ENCODE measurements at places on chromosomes 5 and 9. TPM values are rescaled to one million over a fixed set of nuclear protein-coding genes. Genes with fewer than 3 reads are reported as not detected.

DNA sequence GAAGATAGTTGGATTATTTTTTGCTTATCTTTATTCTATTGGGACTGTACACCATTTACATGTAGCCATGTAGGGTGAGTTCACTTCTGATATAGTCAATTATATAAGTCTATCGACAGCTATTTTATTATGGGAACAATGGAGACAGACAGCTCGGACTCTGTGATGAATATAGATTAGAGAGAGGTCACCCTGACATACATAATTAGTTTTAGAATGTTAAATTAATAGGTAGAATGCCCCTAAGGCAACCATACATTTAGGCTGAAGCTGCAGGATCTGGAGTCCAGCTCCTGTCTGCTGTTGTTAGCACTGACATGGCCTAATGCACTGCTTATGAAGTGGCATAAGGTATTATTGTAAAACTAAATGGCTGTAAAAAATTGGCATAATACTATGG, 700.8 kb downstream of the MAT2B start:
- DNase-seq = no peak

DNA sequence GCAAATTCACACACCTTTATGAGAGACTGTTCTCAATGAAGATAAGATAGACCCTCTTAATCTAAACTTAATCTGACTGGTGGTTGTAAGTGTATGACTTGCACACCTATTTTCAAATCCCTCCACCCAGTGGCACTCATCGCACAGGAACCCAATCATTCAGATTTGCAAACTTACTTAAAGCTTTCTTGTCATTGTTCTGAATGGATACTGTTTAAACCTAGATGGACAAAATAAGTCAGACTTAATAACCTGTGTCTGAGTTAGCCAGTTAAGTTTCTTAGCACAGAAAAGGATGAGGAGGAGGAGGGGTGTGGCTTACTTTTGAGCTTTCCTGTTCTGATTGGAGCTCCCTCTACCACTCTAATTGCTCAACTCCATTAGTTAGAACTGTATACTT, 252.4 kb upstream of the CCNH start:
- no peak for DNase-seq

- DNase-seq = no peak
These were observed 146.8 kb downstream of the PIK3R1 start for GRCh38 chr5:68362331-68362730.

GAPVD1 gene
- total RNA-seq = 31.5 TPM

C9orf153 gene
- not detected for total RNA-seq
